ENCODE measurements at places on chromosomes 7 and 10.

- no peak for DNase-seq
These were observed 66.4 kb downstream of the CDH23 start for GRCh38 chr10:71463111-71463510.

DNA sequence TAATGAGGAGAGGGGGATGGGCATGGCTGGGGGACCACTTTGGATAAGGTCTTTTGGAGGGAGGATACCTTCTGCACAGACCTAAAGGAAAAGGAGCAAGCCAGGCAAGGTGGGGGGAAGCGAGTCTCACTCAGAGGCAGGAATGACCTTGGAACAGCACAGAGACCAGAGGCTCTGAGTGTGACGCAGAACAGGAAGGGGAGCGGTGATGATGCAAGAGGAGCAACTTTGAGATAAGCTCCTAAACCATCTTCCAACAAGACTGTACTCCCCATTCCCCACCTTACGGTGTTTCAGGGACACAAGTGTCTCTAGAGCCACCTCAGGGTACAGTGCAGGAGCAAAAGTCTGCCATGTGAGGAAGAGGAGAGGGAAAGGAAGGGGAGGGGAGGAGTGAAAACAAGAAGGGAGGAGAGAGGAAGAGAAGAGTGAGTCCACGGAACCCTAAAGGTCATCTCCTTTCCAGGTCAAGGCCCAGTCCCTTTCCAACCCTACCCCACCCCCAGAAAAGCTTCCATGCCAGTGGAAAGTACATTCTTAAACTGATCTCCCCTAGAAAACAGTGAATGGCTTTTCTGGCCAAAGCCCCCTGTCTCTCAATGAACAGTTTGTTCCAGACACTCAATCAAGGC is 54.1 kb downstream of the JAZF1 start:
- DNase-seq: peak; percentile 35

GRCh38 chr7:133297093-133297492 is 44.2 kb downstream of the EXOC4 start:
- no peak for DNase-seq

DNA sequence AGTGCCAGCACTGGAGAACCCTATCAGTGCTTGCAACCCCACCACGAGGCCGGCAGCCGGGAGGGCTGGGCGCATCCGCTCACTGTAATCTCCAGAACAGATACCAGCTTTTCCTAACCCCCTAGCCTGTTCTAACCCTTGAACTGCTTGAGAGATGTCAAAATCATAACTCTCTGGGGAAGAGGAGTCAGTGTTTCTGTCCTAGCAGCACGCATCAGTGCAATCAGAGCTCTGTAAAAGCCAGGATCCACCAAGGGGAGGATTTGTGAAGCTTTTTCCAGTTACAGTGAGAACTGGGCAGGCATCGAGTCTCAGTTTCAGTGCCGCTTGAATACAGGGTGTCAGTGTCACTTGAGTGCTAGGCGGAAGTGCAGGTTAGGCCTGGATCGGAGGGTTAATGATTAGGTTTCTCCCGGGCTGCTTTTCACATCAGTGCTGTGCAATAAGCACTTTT is 104.5 kb upstream of the INSYN2A start:
- DNase-seq: no peak

DNA sequence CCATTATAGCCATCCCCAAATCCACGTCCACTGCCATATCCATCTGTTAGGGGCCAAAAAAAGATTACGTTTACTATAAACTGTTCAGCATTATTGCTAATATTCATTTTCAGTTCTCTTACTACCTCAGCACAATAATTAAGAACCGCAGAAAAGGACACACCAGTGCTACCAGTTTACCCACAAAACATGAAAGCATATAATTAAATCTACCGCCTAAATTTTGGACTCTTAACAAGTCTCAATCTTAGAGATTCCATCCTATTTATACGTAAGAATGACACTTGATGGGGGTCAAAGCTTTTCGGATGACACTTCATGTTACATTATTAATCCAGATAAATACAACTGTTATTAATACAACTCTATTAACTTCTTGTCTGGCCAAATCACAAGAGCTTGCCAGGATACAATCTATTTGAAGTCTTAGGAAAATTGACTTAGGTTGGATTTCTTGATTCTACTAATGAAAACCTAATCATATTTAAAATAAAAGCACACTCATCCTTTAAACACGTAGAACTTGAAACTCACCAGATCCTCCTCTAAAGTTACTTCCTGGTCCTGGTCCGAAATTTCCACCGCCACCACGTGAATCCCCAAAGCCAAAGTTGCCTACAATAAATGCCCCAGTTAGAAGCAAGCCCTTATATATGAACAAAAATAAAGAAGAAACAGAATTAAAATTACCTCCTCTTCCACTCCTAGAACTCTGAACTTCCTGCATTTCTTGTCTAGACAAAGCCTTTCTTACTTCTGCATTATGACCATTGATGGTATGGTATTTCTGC is 4.5 kb downstream of the HNRNPA2B1 start:
- no peak for DNase-seq

DNA sequence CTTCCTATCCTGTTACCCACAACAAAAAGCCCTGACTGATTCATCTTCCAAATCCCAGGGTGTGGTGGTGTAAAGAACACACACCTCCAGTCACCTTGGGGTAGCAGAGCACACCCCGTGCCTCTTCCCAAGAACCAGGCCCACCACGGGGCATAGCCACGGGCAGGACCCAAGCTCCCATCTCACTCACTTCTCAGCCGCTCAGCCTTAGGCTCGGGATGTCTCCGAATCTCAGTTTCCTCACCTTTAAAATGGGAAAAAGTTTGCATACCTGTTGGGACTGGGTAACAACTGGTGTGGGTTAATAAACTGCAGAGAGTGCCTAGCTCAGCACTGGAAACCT is 139.0 kb downstream of the FGFR2 start:
- DNase-seq: no peak

- DNase-seq: no peak
These were observed 566 bp downstream of the ASNS start for GRCh38 chr7:97871659-97872024.

DNA sequence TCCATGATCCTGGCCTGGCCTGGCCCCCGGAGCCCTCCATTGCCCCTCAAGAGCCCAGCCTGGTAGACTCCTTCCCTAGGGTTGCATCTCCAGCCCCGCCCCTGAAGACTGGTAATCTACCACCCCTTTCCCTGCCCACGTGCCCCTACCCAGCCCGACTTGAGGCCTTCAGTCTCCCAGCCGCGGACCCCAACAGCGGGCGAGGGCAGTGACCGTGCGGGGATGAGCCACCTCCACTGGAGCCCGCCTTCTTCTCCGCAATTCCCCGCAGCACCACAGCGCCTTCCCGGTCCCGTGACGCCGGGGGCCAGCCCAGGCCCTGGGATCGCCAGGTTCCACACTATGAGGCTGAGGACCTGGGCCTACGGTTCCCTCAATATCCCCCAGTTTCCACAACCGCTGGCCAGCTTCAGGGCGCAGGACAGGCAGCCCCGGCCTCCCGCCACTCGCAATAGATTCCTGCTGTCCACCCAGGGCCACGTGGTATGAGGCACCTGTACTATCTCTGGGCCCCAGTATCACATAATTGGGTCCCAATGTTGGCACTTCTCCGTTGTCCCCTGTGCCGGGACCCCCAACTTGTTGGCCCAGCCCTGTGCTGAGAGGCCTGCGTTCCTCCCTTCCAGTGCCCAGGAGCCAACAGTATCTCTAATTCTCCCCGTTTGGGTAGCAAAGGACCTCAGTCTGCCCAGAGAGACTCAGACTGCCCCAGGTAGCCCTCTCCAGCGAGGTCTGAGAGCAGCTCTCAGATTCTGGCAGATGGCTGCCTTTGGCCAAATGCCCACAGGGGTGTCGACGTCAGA is 1.1 kb upstream of the GPRIN2 start:
- DNase-seq: no peak

DNA sequence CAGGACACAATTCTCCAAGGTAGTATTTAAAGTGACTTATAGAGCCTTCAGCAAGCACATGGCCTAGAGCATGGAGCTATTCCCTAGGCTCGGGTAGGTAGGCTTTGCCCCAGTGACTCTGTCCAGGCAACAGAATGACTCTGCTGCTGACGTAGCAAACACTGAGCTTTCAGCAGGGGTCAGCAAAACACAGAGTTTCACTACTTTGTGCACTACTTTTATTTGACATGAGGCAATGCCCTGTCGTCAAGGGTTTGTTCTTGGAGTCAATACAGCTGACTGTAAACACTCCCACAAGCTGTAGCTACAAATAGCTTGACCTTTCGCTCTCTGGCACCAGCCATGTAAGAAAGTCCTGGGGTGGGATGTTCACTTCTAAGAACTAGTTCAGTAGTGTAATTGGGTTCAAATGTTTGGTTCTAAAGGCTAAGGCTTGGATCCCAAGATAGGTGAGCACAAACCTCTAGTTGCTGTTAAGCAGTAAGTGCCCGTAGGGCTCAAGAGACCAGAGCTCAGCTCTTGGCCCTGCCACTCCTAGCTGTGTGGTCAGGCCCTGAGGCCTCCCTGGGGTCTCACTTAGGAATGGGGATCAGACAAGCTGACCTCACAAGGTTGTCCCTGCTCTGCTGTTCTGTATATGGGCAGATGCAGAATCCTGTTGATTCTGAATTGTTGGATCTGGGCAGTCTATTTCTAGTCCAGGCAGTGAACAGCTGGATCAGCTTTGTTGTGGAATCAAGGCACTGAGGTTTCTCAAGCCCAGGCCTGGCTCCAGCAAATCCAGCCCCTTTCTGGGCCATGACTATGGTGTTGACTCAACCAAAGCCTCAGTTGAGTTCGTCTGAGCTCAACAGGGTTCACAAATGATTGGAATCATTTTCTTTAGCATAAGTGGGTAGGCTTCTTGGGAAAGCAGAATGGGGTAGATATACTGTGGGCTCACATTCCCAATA is 10.7 kb downstream of the NODAL start:
- DNase-seq: peak; percentile 65

- DNase-seq: no peak
These were observed 74.0 kb upstream of the NANOS1 start for GRCh38 chr10:118955531-118955930.

GRCh38 chr10:76404531-76404930 is 973.1 kb downstream of the LRMDA start:
- DNase-seq: no peak

DNA sequence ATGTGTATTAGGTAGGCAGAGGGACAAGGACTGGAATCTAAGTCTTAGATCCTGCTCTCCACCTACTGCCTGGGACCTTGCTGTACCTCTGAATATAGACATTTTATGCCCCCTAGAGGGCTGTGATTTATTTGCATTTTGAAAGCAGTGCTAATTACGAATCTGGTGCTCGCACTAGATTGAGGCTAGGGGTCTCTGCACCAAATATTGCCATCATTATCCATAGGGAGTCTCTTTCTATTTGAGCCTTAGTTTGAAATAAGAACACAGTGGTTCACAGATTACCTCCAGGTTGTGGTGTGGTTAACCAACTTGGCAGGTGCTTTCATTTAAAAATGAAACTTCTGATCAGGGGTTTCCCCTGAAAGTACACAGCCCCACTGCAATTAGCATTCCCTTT is 41.8 kb downstream of the CNNM1 start:
- no peak for DNase-seq

DNA sequence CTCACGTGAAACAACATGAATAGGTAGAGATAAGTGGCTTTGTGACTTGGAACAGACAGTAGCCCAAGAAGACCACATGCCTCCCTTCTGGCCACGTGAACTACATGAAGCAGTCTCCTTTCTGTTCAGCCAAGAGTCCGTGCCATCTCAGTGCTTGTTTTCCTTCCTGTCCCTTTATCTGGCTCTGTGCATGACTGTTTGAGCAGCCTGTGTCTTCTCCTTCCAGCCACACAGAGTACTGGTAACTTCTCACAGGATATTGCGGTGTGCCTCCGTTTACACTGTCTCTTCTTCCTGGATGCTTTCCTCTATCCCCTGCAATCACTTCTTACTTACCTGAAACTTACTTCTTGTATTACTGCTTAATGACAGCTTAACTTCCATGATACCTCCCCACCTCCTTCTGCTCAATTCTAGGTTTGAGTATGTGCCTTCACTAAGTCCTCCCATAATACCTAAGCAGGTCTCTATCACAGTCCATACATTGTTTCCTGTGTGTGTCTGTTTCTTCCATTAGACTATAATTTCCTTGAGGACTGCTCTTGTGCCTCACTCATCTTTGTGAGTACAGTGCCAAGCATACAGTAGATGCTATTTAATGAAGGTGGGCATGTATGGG is 748.7 kb downstream of the AUTS2 start:
- no peak for DNase-seq

GRCh38 chr7:1952169-1952760 is 280.5 kb downstream of the MAD1L1 start:
- no peak for DNase-seq

DNA sequence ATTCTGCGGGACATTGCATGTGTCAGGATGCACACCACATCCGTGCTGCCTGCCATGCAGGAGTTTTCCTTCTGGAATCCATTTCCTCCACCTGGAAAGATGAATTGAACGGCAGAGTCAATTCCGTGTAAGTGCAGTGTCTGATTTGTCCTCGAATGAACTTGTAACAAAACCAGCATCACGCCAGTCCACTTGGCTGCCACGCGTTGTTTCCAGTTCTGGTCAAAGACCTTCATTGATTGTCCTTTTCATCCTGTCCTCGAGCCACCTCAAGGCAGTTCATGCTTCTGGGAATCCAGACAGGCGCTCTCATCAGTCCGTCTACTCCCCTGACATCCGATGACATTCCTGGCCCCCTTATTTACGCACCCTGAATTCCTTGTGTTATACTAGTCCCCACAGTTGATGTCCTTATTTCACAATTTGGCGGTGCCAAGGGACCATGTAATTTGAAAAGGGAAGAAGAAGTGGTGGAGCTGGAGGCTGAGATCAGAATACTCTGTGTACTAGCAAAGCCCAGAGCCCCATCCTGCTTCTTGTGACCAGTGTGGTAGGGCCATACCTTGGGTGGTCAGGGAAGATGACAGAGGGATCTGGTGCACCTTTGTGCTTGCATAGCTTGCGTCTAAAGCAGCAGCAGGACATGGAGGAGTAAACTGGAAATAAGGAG is 502.2 kb downstream of the PLXNA4 start:
- DNase-seq: no peak

GRCh38 chr10:49488056-49488717 is 50.7 kb downstream of the ERCC6 start:
- no peak for DNase-seq

DNA sequence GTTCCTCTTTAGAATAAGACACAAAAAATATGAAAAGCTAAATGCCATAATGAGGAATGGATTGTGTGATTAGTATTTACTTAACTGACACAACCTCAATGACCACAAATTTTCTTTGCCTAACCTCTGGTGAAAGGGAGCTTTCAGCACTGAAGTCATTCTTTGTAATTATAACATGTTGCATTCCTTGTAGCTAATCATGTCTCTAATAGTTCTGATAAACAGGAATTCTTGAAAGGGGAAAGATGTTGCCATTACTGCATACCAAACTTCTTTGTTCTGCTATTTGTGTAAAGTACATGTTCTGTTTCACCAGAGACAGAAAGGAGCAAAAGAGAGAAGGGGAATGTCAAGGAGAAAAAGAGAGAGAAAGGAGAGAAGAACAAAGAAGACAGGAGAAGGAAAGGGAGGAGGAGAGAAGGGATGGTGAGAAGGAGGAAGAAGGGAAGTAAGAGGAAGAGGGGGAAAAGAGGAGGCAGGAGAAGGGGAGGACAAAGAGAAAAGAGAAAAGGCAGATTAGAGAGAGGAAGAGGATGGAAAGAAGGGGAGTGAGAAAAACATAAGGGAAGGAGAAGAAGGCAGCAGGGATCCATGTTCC is 120.9 kb downstream of the SEMA3D start:
- no peak for DNase-seq

GRCh38 chr7:36532981-36533499 is 143.4 kb downstream of the ANLN start:
- DNase-seq: no peak

GRCh38 chr10:3898821-3899220 is 113.8 kb upstream of the KLF6 start:
- no peak for DNase-seq
